ENCODE measurements at places on chromosomes 6 and 20. TPM values are rescaled to one million over a fixed set of nuclear protein-coding genes. Genes with fewer than 3 reads are reported as not detected.

GRCh38 chr6:3871939-3872338 lies 22.8 kb downstream of the FAM50B start:
- DNase-seq = no peak
- no peaks in the 10 kb centered on the region for H3K36me3 ChIP-seq
- peaks cover 11% of the 10 kb centered on the region for H3K4me1 ChIP-seq
- no peak overlapping the region for H3K4me3 ChIP-seq
- no peak overlapping the region for H3K27ac ChIP-seq

Gene TCF21
- not detected for total RNA-seq

Gene WFDC2
- total RNA-seq = not detected

DNA sequence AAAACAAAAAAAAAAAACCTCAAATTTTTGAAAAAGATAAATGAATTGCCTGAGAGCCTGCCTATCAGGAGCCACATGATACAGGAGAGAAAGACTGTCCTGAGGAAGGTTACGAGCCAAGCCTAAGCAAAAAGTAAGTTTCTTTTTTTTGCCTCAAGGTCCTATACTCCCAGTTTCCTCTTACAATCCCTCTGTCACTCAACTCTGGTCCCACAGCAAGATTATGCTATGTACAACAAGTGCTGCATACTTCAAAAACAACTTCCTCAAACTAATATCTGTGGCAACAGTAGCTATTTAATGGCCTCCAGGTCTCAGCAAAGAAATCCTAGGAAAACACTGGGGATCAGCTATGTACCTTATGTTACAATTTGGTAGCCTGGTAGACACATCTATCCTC lies 46.8 kb downstream of the PLN start:
- no peaks in the 10 kb centered on the region for H3K4me1 ChIP-seq
- DNase-seq = no peak
- no peaks in the 10 kb centered on the region for H3K36me3 ChIP-seq
- no peaks in the 10 kb centered on the region for H3K27me3 ChIP-seq
- H3K4me3 ChIP-seq = no peak overlapping the region

Gene ASXL1
- 101 TPM for total RNA-seq

Measured in endothelial cell of umbilical vein (primary cell).